T-helper 1 cell (primary cell): ENCODE measurements at places on chromosomes 3 and 15.

DNA sequence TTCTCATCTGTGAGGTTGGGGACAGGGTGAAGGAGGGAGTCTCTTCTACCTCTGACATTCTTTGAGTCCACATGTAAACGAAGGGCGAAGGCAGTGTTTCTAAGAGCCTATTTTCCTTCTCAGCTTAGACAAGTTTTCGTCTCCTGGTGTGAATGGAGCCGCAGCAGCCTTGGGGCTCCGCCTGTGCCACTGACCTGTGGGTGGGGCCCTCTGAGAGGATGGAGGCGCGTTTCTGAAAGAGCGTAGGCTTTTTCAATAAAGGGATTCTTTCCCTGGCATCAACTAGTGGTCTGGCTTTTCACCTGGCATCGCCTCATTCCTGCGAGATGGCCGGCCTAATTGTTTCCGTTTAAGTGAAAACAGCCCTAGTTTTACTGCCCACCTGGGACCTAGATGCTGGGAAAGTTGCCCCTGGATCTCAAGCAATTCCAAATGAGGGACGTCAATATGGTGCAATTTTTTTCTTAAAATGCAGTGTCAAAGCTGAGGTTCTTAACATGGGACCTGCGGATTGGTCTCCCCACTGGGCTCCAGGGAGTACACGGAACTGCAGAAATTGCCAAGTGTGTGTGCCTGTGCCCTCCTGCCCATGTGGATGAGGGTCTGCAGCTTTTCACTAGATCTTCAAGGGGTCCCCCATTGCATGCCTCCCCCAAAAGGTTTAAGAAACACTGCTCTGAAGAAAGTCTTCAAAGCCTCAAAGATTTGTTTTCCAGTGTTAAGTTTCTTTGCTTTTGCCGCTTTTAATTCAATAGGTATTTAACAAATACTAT lies 958 bp downstream of the GLDN start:
- DNase-seq: no peak

DNA sequence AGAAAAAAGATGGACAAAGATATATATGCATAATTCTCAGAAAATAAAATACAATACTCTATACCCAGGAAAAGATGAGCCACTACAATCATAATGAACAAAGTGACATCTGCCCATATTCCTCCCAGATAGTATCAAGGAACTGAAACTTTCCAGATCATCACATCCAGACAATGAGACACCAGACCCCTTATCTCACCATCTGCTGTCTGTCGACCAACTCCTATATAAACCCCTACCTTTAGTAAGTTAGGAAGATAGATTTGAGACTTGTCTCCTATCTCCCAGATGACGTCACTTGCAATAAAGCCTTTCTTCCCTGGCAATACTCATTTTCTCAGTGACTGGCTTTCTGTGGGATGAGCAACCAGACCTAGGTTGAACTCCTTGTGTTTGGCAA lies 1071.6 kb downstream of the PLOD2 start:
- DNase-seq: no peak

- no peak for DNase-seq
These were observed 27.2 kb upstream of the PIGZ start for GRCh38 chr3:196995646-196996355.

DNA sequence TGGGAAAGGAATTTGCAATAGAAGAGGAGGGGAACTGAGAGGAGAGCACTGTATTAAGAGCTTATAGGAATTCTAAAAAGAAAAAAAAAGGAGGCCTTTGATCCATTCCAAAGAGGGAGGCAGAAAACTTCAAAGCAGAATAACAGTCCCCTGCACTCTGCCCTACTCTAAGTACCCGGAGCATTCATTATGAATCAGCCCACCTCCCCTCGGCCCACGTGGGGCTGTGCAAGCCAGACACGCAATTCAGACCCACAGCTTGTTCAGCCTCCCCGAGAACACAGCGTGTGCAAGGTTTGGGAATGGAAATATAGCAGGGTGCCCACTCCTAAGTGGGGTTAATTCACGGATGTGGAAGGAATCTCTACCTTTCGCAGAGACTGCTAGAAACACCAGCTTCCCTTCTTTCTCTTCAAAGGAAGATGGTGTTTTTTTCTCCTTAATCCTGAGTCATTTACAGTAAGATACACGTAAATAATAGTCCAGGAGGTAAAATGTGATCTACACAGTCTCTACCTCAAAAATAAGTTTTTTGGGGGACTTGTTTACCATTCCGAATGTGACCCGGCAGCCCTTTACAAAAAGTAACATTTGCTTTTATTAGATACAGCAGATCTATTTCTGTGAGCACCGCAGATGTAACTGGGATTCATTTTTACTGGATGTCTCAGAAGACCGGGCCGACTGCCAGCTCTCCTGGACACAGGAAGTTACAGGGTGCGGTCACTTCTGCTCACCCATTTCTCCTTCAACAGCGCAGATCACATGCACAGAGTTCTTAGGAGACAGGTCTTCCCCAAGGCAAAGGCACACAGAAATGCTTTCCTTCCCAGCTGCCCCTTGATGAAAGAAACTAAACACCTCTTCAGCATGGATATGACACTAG lies 768.5 kb upstream of the CFAP20DC start:
- DNase-seq: no peak

- DNase-seq: no peak
These were observed 135.8 kb downstream of the FNDC3B start for GRCh38 chr3:172175254-172175599.

DNA sequence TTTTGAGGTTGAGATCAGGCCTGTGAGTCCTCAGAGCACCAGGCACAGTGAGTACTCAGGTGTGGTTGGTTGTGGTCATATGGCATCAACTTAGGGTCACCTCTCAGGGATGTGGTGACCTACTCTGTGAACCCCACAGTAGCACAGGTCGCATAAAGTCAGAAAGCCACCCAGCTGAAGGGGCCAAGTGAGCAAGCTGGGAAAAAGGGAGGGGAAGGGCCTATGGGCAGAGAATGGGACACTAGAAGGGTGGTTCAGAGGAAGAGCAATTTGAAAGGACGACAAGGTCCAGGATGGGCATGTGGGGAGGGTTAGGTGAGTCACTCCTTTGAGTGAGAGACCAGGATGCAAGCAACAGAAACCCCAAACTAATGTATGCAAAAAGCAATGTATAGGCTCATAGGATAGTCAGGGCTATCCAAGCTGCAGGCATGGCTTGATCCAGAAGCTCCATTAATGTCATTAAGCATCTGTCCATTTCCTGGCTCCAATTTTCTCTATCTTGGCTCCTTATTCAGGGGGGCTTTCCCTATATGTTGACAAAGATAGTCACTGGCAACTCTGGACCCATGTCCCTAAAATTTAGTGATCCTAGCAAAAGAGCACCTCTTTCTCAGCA lies 33.5 kb downstream of the HMCES start:
- DNase-seq: no peak

GRCh38 chr3:102038477-102039142 lies 189.3 kb downstream of the NFKBIZ start:
- DNase-seq: no peak

- DNase-seq: no peak
These were observed 52.5 kb upstream of the AMOTL2 start for GRCh38 chr3:134426660-134427181.

- DNase-seq: no peak
These were observed 369.4 kb downstream of the MAGI1 start for GRCh38 chr3:65669163-65669875.

GRCh38 chr3:67460841-67461510 lies 193.4 kb downstream of the SUCLG2 start:
- no peak for DNase-seq

GRCh38 chr3:113212150-113212843 lies 940 bp downstream of the BOC start:
- no peak for DNase-seq

DNA sequence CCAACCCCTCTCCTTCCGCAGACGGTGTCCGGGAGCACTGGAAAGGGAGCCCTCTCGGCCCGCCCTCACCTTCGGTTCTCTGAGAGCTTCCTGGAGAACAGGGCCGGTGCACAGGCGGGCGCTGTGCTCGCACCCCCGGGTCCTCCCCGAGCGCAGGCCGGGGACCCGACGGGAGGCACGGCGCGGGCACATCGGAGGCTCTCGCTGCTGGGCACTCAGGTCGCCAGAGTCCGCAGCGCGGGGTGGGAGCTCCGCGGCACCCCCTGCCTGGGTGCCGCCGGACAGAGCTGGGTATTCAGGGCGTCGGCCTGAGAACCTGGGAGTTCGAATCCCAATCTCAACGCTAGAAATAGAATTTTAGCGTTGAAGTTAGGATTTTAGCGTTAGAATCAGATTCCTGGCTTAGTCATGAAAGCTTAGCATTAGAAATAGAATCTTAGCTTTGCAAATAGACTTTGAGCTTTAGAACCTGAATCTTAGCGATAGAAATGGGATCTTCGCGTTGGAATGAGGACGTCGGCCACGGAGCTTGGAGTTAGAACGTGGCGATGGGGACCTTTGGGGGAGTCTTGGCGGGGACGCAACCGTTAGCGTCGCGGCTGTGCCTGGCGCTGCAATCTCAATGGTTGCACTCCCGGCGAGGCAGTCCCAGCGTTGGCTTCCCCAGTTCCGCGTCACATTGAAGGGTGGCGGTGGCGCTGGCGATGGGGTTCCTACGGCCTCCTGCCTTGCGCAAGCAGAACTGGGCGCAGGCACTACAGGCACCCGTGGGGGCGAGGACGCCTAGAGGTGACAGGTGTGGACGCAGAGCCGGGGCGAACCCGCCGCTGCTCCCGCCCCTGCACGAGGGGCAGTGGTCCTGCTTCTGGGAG lies 549 bp downstream of the TRH start:
- no peak for DNase-seq

- no peak for DNase-seq
These were observed 35.3 kb downstream of the PBRM1 start for GRCh38 chr3:52650439-52650838.

- DNase-seq: no peak
These were observed 234.3 kb downstream of the SHOX2 start for GRCh38 chr3:157871838-157872460.

DNA sequence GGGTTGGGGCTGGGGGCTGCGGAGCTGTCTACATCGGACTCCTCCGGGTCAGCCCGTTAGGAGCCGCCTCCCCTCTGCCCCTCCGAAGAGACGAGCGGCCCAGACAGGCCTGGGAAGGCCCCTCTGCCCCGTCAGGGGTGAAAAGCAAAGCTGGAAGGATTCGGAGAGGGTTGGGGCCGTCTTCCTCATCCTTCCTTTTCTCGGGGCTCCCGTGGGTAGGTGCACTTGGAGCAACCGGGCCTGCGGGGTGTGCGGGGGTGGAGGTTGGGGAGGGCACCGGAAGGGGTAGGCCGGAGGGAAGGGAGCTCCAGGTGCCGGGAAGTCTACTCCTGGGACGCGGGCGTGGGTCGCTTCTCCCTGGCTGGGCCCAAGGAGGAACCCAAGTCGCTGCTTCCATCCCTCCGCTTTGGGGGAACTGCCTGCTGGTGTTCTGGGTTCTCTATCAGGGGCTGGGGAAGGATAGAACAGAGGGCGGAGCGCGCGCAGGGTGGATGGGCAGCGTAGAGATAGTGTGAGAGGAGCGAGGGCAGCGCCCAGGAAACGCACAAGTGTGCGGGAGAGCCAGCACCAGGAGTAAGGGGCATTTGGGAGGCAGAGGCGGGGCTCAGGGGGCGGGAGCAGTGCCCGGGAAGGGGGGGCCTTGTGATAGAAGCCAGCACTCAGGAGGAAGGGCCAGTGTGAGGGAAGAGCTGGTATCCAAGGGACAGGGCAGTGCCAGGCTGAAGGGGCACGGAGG lies 590 bp downstream of the POLR2H start:
- DNase-seq: peak; percentile 46

DNA sequence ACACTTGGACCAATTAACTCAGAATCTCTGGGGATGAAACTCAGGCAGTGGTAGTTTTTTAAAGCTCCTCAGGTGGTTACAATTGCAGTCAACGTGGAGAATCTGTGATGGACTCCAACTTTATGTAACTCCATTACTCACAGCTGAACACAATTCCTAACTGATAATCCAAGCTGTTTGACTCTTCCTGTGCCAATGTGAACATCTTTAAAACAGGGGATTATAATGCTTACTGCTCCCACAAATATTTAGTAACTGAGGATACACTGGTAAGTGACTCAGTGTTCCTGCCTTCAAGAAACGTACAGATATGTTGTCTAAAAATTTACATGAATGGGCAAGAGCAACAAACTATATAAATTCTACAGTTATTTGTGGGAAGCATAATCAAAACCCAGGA lies 85.6 kb downstream of the OSBPL10 start:
- no peak for DNase-seq

GRCh38 chr3:127428344-127428997 lies 140.6 kb upstream of the PRR20G start:
- no peak for DNase-seq

DNA sequence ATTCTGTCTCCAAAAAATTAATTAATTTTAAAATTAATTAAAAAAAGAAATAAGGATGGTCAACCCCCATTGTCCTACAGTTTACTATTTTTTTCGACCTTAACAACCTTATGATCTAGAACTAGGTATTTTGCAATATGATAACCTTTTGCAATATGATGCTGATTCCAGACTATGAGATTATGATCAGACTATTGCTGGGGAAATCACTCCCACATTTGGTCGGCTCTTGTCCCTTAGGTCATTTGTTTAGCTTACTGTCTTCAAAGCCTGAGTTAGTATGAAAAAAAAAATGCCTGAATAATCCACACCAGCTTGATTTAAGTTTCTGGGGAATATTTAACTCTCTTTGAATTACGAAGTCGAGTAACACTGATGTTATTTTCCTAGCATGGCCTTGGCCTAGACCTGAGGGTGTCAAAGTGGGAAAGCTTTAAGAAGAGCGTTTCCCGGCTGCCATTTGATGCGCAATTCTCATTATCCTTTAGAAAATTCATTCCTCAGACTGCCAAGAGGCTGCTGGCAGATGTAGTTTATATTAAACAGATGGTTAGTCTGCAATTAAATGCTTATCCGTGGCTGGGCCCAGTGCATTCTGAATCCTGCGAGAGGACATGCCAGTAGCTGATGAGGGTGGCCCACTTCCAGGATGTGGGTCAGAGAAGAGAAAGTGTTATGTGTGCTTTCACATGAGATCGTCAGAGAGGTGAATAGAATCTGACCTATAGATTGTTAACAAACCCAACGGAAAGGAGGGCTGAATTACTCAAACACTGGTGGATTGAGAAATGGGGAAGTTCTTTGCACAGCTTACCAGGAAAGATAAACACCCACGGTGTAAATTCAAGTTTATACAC lies 496.0 kb upstream of the THBS1 start:
- peak; percentile 3 for DNase-seq

GRCh38 chr3:64399205-64399800 lies 174.0 kb upstream of the PRICKLE2 start:
- peak; percentile 34 for DNase-seq

- no peak for DNase-seq
These were observed 20.5 kb upstream of the RGMA start for GRCh38 chr15:93109336-93110102.

- no peak for DNase-seq
These were observed 5.7 kb upstream of the PDE8A start for GRCh38 chr15:84975871-84976351.

GRCh38 chr3:160372780-160373179 lies 26.2 kb downstream of the IFT80 start:
- no peak for DNase-seq

DNA sequence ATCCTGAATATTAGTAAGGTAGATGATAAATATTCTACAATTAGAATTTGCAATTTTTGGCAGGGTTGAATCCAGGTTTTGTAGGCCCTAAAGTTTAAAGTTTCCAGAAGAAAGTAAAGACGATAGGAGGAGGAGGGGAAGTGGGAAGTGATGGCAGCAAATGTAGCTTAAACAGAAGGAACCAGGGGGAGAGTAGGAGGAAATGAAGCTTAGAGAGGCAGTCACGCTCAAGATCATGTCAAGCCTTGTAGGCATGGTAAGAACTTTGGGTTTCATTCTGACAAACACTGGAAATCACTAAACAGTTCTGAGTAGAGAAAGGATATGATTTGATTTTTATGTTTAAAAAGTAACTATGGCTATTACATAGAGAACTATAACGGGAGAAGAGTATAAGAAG lies 63.9 kb downstream of the NR2E3 start:
- DNase-seq: no peak
